ENCODE measurements at places on chromosomes 2 and 18.

DNA sequence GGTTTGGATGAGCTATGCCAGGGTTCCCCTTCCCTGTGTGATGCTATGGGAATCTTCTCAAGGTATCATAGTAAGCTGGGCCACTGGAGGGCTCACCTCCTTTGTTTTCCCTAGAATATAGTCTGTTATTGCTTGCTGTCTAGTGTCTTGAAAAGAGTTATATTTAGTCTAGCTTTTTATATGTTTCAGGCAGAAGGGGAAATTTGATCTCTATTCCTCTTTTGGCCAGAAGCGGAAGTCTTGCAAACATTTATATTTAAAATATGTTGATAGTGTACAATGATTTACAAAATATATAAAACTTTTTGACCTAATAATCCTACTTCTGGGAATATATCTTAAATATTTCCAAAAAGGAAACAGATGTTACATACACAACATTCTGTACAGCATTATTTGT, 260.7 kb downstream of the FHOD3 start:
- DNase-seq: no peak

GRCh38 chr2:118774458-118775133, 72.9 kb downstream of the EN1 start:
- DNase-seq: no peak

DNA sequence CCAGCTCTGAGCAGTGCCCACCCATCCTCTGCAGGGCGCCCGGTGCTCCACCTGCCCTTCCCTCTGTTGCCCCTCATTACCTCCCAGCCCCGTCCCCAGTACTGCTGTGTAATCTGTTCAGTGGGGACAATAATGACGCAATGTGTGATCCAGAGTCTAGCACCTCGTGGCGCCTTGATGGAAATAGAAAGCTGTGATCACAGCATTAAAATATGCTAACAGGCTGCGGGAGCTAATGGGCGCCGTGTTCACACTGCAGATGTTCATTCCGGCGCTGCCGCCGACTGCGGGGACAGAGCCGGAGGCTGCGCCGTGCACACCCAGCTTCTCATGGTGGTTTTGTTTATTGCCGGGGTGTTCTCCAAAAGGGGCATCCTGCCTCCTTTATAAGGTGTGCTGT, 235.2 kb downstream of the LDLRAD4 start:
- DNase-seq: no peak

DNA sequence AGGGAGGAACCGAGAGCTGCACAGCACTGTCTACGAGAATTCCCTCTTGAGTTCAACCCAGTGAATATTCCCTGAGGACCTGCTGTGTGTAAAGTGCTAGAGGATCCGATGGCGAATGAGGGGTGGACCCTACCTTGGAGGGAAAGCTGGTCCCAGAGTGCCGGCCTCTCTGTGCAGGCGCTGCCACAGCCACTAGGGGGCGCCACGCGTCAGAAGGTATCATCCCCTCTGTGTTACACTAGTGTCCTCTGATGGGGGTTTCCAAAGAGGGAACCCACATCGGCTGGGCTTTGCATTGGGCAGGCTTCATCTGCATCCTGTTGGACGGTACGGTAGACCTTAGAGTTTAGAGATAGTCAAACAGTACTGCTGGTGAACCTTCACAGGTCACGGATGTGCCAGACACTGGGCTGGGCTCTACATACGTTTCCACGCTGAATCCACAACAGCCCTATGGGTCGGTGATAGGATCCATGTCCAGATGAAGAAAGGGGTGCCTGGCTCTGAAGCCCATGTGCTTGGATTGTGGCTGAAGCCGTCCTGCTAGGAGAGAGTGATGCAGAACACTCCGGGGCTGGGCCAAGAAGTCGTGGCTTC, 39.0 kb downstream of the COA5 start:
- DNase-seq: no peak

DNA sequence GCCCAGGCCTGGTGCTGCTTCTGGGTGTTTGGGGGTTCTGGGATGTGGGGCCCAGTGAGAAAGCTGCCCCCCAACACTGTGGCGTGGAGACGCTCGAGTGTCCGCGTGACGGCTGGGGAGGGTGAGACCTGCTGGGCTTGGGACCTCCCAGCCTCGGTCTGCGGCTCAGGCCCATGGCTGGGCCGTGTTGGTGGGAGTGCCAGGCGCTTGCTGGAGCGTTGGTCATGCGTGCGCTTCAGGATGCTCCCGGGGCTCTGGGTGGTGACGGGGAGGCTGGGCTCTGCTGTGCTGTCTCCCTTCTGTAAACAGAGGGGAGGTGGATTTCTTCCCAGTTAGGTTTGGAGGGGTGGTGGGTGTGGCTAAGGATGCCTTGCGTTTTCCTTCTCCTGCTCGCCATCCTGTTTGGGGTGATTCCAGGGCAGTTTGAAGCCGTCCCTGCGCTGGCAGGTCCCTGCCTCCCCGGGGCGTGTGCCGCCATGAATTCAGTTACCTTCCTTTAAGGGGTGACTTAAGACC, 606 bp downstream of the GAL3ST2 start:
- DNase-seq: no peak

DNA sequence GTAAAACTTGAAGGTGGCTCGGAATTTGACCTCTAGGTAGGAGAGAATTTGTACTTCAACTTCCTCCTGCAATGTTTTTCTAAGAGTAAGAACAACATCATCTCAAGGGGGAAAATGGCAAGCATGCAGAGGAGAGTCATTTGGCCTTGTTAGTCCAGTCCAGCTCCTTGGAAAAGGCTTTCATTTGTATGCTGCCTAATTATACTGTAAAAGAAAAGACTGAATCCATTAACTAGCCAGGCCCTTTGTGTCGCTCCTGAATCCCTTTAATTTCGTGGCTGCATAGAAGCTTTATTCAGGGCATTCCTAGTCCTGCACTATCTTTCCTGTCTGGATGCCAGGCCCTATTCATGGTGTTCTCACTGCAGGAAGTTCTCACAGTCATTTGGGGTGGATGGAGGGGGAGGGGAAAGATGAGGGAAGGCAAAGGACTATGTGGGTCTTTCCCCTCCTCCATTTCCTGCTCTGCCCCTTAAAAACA, 36.0 kb downstream of the PHLPP1 start:
- DNase-seq: no peak

GRCh38 chr2:5937851-5938565, 245.8 kb downstream of the SOX11 start:
- no peak for DNase-seq

- DNase-seq: no peak
These were observed 106.4 kb downstream of the CTAGE1 start for GRCh38 chr18:22311301-22311700.

DNA sequence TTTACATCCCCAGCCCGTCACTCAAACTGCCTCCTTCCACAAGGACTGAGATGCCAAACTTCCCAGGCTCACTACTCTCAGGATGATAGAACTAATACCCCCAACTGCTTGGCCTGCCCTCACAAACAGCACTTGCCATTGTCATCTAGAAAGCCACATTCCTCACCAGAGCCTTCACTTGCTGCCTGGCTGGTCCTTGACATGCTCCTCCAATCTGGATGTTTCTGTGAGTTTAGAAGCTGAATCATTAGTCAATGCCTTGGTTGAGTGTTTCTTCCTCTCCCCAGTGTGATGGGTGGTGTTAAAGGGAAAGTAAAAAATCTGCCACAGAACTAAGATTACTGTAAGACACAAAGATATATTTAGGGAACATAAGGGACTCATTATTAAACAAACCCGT, 52.5 kb downstream of the MARCHF4 start:
- DNase-seq: no peak

GRCh38 chr2:3423492-3424170, 44.1 kb downstream of the TRAPPC12 start:
- DNase-seq: peak; percentile 58

GRCh38 chr2:232892843-232893242, 22.8 kb downstream of the SNORC start:
- peak; percentile 9 for DNase-seq

GRCh38 chr18:25230658-25231326, 121.2 kb downstream of the ZNF521 start:
- DNase-seq: peak; percentile 85

GRCh38 chr2:207282916-207283315, 117.2 kb upstream of the KLF7 start:
- no peak for DNase-seq

- no peak for DNase-seq
These were observed 845.3 kb upstream of the GCFC2 start for GRCh38 chr2:76556018-76556417.

DNA sequence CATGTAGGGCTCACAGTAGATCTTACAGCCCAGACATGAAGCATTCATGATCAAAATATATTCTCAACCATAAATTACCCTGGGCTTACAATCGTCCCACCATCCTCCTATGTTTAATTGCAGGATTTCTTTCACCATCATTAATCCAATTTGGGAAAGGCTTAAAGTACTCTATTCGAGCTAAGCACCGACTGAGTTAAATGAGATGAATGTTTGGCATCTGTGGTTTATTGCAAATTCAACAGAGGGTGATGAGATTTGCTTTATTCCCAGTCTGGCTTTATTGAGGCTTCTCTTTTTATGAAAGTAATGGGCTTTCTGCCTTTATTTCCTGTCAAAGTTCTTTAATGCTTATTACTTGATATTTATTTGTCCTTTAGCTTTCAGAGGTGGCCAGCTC, 159.0 kb downstream of the METTL4 start:
- DNase-seq: no peak

DNA sequence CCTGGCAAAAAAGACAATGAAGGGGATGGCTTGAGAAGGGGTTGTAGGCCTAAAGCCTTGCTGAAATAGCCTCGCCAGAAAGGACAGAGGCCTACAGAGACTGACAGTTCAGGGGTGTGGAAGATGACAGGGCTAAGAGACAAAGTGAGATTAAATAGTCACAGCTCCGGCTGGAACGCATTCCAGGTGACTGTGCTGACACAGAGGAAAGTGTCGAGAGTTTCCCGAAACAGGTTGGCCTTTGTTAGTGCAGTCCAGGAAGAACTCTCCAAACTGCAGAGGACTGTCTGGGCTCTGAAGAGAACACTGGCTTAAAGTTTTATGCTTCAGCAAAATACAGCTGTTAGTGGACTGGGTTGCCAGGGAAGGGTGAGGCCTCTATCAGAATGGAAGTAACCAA, 52.8 kb downstream of the METTL4 start:
- no peak for DNase-seq

DNA sequence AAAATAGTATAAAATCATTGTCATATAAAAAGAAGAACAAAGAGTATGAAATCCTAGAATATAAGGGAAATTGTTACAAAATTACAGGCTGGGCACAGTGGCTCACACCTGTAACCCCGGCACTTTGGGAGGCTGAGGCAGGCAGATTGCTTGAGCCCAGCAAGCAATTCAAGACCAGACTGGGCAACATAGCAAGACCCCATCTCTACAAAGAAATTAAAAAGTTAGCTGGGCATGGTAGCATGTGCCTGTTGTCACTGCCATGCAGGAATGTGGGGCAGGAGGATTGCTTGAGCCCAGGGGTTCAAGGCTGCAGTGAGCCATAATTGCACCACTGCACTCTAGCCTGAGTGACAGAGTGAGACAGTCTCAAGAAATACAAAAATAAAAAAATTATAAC, 44.8 kb downstream of the NAPG start:
- DNase-seq: no peak

GRCh38 chr2:18708203-18708715, 118.9 kb upstream of the NT5C1B start:
- DNase-seq: no peak

DNA sequence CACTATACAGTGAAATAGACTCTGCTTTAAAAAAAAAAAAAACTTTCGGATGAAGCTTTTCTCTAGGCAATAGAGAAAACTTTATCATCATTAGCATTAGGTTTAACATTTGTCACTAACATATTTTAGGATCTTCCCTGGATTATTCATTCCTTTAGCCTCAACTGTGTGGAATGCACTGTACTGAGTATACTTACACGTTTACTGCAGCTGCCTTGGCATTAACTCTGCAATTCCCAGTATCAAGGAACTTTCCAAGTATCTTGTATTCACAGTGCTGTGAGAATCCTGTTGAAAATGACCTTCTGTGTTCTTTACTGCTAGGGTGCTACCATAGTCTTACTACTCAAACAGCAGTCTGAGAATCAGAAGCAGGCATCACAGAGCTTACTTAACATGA, 328.2 kb upstream of the COL3A1 start:
- DNase-seq: no peak

GRCh38 chr2:45412754-45413379, 198.2 kb downstream of the SRBD1 start:
- no peak for DNase-seq

DNA sequence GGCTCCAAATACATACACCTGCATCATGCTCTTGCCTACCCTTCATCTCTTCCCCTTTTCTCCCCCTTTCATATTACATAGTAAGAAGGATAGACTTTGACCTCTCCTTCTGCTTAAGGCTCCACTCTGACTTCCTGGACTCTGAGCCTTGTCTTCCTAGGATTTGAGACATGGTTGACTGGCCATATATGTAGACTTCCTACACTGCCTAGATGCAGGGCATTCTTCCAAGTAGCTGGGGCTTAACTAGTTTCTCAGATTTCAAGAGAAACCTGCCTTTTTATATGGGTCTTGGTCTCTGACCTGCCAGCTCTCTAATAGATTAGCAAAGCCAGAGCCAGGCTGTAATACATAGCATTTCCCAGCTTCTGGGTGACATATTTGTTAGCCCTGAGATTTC, 35.4 kb upstream of the CYP26B1 start:
- DNase-seq: no peak

DNA sequence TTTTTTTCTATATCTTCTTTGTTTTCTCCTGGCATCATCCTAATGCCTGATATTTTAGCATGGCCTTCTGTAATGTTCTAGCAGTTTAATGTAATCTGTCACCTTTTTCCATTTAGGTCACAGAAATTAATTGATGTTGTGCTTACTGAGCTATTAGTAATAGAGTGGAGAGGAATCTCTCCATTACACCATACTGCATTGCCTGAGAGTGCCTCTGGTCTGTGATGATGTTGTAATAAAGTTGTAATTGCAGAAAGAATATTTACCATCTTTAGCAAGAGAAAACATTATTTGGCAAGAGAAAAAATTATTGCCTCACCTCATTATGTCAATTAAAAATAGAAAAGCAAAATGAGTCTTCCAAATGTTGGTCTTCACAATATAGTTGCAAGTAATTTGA, 213.2 kb downstream of the KCNJ3 start:
- no peak for DNase-seq

DNA sequence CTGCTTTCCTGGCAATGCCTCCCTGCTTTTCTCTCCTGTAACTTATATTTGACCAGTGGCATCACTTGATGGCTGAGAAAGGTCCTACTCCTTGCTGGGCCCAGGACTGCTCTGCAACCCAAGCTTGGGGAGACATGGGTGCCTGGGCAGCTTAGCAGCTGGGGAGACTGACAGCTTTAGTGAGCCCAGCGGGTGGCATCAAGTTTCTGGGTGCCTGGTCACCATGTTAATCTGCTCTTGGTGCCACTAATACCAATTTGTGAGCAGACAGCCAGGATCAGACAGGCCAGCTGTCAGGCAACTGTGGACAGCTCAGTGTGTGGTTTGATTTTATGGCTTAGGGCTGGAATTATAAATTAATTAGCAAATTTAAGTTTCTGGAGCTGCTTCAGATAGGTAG, 144.8 kb upstream of the GLI2 start:
- no peak for DNase-seq

GRCh38 chr2:16629044-16629443, 36.6 kb downstream of the CYRIA start:
- DNase-seq: no peak

GRCh38 chr2:215729985-215730620, 283.2 kb downstream of the MREG start:
- DNase-seq: no peak

All from tibial artery (tissue), 4 donors.